ENCODE measurements at places on chromosomes 1 and 21.

GRCh38 chr1:183656355-183656754, 3.2 kb upstream of the APOBEC4 start:
- no peak for DNase-seq

DNA sequence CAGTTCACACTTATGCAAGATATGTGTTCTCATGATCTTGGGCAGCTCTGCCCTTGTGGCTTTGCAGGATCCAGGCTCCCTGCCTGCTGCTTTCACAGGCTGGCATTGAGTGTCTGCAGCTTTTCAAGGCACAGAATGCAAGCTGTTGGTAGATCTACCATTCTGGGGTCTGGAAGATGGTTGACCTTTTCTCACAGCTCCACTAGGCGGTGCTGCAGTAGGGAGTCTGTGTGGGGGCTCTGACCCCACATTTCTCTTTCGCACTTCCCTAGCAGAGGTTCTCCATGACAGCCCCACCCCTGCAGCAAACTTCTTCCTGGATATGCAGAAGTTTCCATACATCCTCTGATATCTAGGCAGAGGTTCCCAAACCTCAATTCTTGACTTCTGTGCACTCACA, 500.5 kb downstream of the BRINP3 start:
- no peak for DNase-seq

DNA sequence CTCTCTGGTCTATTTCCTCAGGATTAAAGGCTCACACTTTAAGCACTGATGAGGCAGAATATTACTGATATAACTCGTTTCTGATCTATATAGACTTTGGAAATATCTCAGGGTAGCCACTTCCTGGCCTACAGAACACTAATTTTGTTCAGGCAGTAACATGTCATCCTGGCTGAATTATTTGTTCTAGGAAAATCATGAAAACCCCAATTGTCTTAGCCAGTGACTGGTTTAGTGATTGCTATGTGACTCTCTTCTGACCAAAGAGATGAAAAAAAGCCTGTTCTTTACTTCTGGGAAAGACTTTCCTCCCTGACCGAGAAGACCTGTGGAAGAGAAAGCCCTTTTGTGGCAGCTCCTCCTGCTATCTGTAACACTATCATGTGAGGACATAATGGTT, 453.7 kb downstream of the SETD4 start:
- DNase-seq, result no peak

- no peak for DNase-seq
Observed at GRCh38 chr1:153527683-153528040, 8.1 kb downstream of the S100A6 start.

GRCh38 chr1:228851193-228851592, 115.9 kb downstream of the RHOU start:
- DNase-seq, result no peak

- DNase-seq, result no peak
Observed at GRCh38 chr1:225768662-225769426, 8.8 kb upstream of the SRP9 start.

- DNase-seq, result no peak
Observed at GRCh38 chr21:14675774-14676530, 129.8 kb upstream of the SAMSN1 start.

- no peak for DNase-seq
Observed at GRCh38 chr1:233912909-233913308, 8.4 kb downstream of the SLC35F3 start.

DNA sequence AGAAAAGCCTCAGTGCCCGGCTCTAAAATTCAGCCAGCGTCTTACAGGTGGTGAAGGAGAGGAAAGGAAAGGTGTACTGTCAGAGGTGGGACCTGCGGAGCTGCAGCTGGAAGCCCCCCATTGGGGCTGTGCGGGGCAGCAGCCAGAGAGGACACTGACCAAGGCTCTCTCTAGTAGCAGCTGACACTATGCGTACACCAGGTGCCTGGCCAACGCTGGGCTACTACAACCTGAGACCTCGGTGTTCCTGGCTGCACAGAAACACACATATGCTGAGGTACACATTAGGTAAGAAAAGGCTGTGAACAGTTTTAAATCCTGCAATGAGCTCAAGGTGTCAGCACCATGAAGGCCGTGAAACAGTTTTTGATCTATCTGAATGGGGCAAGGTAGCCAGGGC, 55.5 kb upstream of the EDN2 start:
- DNase-seq, result no peak

DNA sequence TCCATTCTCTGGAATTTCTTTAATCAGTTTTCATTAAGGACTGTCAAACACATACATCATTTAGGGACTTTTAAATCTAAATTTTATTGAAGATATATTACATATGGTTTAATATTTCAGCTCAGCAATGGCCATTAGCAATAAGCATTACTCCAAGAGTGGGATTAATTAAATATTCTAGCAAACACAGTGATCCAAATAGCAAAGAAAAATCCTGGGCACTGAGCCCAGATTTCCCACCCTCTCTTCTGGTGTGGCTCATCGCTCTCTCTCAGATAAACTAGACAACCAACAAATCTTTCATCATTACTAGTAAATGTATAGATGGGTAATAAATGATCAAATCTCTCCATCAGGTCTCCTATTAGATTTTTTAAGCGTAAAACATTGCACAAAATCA, 53.5 kb upstream of the FOXD3 start:
- DNase-seq, result no peak

DNA sequence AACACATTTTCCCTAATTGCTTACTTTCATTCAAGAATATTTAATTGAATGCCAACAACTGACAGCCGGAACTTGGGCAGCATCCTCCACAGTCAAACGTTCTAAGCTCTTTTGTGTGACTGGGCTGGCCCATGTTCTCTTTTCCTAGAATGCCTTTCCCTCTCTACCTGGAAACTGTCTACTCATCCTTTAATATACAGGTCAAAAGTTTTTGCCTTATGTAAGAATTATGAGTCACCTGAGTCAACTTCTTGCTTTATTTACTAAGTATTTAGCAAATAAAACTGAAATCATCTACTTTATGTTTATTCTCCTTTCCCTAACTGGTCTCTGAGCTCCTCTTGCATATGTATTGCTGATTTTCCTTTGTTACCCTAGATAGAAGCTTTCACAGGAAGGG, 172.2 kb downstream of the CHRM3 start:
- no peak for DNase-seq

DNA sequence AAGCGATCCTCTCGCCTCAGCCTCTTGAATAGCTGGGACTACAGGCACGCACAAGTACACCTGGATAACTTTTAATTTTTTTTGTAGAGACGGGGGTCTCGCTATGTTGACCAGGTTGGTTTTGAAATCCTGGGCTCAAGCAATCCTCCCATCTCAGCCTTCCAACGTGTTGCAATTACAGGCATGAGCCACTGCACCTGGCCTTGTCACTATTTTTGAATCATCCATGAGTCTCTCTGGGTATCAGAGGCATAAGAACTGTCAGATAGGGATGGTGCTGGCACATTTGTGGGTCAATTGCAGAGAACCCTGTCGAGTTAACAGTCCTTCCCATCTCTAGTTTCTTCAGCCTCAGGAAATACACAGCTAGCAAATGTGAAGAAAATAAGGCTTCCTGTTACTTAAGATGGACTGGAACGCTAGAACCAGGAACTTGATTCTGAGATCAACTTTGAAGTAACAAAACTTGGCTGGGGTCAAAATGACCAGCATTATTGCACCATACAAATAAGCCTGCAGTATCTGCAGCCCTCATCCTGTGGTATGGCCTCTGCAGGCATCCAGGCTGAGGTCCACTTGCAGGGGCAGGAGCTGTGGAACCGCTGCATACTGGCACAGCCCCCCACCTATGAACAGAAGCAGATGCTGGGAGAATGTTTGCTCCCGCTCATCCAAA, 124.3 kb upstream of the GADD45A start:
- no peak for DNase-seq

- DNase-seq, result no peak
Observed at GRCh38 chr1:201585901-201586300, 47.0 kb downstream of the NAV1 start.

DNA sequence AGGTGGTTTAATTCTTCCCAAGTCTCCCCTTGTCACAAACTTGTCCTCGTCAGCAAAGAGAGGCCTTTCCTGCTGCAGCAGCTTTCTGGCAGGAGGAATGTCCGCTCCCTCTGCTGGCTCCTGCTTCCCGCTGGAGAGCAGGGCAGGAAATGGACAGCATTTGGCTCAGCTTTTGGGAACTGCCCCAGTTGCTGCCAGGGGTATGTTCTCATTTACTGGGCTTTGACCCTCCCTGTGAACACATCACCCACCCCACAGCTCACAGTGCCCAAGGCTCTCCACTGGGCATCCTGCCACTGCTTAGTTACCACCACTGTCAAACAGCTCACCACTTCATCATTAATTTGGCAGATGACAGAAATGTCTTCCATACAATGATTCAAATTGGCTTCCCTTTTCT, 75.4 kb downstream of the MRPL37 start:
- no peak for DNase-seq

- no peak for DNase-seq
Observed at GRCh38 chr1:242788771-242789170, 264.3 kb upstream of the PLD5 start.

DNA sequence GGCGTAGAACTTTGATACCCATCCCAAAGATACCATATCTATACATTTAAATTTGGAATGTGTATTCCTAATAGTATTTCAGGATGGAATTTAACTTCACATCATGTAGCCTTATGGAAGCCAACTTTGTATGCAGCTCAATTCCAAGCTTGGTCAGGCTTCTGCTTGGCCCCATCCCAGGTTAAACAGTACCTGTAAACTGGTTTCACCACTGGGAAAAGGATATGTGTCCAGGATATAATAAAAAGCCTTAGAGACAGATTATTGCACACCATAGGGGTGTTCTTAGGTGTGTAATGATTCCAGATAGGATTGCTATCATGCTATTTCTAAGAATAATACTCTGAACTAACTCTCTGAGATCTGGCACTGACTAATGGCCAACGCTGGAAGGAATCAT, 28.1 kb downstream of the ADAM30 start:
- no peak for DNase-seq

DNA sequence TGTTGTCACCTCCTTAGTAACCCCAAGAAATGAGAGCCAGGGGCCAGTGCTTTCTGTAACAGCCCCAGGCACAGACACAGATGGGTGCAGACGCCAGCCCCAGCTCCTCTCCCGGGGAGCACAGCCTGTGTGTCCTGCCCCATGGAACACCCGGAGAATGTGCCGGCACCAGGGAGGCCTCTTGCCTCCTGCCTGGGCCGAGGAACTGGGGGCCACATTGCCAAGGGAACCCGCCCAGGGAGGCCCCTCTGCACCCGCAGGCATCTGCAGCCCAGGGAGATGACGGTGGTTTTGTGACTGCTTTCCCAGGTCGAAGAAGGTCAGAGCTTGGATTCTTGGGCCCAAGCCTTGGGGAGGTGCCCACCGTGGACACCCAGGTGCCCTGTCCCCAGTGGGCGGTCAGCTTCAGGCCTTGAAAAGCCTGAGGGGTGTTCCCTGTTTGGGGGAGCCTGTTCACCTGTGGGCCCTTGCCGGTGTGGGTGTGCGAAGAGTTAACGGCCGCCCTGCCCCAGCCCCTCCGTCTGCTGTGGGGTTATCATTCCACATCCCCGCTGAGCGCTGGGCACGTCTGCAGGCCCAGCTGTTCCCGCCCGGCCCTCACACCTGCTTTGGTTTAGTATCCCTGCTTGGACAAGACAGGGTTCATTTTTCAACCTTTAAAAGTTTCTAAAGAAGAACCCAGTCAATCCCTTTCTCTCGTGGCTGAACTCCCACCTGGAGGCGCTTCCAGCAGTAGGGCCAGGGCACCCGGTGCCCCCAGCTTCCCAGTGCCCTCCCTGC, 62.5 kb downstream of the MORN1 start:
- no peak for DNase-seq

- DNase-seq, result no peak
Observed at GRCh38 chr21:40901691-40902090, 54.7 kb upstream of the DSCAM start.

DNA sequence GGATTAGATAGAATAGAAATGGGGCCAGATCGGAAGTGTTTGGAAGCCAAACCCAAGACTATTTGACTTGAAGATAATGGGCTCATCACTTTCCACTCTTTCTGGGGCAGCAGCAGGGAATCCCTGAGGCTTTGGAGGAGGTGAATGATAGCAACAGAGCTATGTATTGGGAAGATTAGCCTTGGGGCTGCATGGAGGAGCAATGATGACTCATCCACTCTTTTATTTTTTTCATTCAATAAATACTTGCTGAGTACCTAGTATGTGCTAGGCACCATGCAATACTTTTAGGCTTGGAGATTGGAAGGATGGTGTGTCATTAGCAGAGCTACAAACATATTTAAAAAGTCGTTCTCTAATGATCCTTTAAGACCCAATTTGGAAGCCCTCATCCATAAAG, 166.9 kb upstream of the FOXD3 start:
- DNase-seq, result no peak

DNA sequence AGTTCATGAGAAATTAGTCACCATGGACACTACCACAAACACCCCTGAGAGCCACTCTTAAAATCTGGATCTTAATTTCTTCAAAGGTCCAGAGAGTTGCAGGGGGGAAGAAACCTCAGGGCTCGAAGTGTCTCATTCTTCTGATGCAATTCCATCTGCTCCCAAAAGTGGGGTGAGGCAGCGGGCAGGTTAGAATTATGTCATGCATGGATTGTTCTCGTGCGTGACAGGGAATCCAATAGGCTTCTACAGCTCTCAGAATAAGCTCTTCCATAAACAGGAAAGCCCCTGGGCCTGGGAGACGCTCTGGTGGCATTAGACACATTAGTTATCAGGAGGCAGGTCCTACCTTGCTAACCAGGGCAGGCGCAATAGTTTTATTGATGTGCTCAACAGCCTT, 8.4 kb downstream of the ENO1 start:
- DNase-seq, result no peak

DNA sequence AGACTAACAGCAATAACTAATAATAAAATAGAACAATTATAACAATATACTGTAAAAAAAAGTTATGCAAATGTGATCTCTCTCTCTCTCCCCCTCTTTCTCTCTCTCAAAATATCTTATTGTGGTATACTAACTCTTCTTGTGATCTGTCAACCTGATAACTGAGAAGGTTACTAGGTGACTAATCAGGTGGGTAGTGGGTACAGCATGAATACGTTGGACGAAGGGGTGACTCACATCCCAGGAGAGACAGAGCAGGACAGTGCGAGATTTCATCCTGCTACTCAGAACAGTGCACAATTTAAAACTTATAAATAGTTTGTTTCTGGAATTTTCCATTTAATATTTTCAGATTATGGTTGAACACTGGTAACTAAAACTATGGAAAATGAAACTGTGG, 257.5 kb downstream of the LRRC40 start:
- no peak for DNase-seq

DNA sequence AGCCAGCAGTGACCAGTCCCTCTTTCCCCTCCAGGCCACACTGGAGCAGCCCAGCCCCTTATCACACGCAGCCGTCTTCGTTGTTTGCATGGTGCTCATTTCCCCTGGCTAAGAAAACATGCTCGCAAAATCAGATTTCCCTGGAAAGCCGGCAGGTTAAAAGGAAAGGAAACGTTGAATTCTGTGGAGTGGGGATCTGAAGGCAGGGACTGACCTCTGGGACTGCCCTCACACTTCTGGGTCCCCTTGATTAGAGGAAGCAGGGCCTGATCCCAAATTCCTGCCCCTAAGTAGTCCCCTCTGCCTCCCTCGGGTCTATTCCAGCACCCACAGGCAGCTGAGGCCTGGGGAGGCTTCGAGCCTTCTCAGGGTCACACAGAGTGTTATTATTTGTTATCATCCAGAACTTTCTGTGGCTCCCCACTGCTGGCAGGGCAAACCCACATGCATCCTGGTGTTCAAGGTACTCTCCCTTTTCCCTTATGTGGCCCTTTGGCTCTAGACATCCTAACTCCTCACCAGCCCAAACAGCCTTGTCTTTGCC, 125.2 kb upstream of the ZBTB40 start:
- DNase-seq, result no peak

GRCh38 chr1:8945568-8945967, at the start of gene CA6:
CA6 (plus strand) TSS chr1:8945868; CDS start chr1:8945887, 19 bp downstream.
- no peak for DNase-seq
